ENCODE measurements at places on chromosomes 7 and 10. TPM values are rescaled to one million over a fixed set of nuclear protein-coding genes. Genes with fewer than 3 reads are reported as not detected.

The ZPBP gene
- total RNA-seq, result not detected

The UNCX gene
- not detected for total RNA-seq

GRCh38 chr10:49834976-49835375, 72.9 kb upstream of the OGDHL start:
- no peaks in the 10 kb centered on the region for H3K4me1 ChIP-seq
- H3K27me3 ChIP-seq, result no peaks in the 10 kb centered on the region
- DNase-seq, result no peak
- peaks cover 27% of the 10 kb centered on the region for H3K36me3 ChIP-seq
- no peak overlapping the region for H3K4me3 ChIP-seq
- H3K27ac ChIP-seq, result no peak overlapping the region

DNA sequence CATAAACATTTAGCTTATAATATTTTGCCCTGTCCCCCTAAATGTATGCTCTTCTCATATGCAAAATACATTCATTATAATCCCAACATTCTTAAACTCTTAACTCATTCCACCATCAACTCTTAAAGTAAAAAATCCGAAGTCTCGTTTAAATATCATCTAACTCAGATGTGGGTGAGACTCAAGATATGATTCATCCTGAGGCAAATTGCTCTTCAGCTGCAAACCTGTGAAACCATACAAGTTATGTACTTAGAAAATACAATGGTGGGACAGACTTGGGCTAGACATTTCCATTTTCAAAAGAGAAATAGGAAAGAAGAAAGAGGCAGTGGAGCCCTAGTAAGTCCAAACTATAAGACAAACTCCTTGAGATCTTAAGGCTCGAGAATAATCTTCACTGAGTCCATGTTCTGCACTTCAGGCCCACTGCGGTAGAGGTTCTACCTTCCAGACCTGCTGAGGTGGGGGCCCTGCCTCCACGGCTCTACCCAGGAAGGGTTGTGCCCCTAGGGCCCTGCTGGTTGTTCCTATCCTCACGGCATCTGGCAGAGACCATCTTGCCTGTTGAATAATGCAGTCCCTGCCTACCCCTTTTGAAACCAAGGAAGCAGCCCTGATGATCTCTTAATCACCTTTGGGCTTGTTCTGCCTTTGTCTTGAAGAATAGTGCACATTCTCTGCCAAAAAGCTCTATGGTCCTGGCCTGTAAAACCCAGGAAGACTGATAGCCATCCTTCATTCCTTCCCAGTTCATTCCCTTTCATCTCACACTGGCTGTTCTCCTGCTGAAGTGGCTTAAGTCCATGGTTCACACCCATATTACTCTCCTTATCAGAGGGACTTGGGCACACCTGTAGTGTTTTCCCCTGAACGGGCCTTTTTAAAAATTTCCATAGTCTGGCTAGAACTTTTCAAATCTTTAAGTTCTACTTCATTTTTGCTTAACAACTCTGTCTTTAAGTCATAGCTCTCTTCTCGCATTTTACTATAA, 37.3 kb downstream of the INPP5F start:
- no peak overlapping the region for H3K27ac ChIP-seq
- no peak overlapping the region for H3K4me3 ChIP-seq
- H3K27me3 ChIP-seq, result no peaks in the 10 kb centered on the region
- no peak for DNase-seq
- H3K36me3 ChIP-seq, result peaks cover 6% of the 10 kb centered on the region
- peaks cover 13% of the 10 kb centered on the region for H3K4me1 ChIP-seq

DNA sequence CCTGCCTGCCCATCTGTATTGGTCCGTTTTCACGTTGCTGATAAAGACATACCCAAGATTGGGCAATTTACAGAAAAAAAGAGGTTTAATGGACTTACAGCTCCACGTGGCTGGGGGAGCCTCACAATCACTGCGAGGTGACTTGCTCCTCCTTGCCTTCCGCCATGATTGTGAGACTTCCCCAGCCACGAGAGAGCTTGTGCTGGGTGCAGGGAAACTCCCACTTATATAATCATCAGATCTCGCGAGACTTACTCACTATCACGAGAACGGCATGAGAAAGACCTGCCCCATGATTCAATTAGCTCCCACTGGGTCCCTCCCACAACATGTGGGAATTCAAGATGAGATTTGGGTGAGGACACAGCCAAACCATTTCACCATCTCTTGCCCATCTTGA, 111.8 kb downstream of the MYL10 start:
- no peak for DNase-seq
- H3K4me3 ChIP-seq, result no peak overlapping the region
- peaks cover 3% of the 10 kb centered on the region for H3K27me3 ChIP-seq
- H3K36me3 ChIP-seq, result no peaks in the 10 kb centered on the region
- H3K4me1 ChIP-seq, result no peaks in the 10 kb centered on the region

All from activated CD4-positive, alpha-beta T cell treated with anti-CD3 and anti-CD28 coated beads for 36 hours (primary cell).